Fibroblast of skin of scalp (primary cell): ENCODE measurements at places on chromosomes 3 and 15.

DNA sequence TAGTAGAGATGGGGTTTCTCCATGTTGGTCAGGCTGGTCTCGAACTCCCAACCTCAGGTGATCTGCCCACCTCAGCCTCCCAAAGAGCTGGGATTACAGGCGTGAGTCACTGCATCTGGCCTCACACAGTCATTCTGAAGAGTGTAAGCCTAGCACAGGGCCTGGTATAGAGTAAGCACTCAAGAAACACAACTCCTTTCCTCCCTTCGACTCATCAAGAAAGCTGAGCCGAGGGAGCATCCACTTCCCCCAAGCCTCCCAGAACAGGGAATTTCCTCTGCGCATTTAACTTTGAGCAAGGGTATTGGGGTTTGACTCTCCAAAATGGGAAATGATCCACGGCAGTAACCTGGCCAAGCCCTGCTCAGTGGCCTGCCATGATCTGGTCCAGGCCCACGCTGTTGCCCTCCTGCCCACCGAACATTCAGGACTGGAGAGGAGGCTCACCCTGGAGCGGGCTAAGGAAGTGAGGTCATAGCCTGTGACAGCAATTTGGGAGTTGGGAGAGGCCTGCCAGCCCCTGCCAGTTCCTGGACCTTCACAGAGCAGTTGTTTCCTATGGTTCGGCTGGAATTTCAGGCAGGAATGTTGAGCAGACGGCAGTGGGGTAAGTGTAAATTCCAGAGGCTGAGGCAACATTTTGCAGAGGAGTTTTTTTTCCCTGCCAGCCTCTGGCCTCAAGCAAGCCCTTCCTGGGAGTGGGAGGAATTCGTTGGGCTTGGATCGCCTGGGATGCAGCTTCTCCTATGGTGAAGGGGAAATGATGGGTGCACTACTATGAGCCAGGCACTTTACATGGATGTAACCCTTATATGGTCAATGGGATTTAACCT is 21.2 kb upstream of the SMAD3 start:
- DNase-seq: peak; percentile 97

- peak; percentile 34 for DNase-seq
These were observed 775 bp downstream of the ARNT2 start for GRCh38 chr15:80404761-80405553.

DNA sequence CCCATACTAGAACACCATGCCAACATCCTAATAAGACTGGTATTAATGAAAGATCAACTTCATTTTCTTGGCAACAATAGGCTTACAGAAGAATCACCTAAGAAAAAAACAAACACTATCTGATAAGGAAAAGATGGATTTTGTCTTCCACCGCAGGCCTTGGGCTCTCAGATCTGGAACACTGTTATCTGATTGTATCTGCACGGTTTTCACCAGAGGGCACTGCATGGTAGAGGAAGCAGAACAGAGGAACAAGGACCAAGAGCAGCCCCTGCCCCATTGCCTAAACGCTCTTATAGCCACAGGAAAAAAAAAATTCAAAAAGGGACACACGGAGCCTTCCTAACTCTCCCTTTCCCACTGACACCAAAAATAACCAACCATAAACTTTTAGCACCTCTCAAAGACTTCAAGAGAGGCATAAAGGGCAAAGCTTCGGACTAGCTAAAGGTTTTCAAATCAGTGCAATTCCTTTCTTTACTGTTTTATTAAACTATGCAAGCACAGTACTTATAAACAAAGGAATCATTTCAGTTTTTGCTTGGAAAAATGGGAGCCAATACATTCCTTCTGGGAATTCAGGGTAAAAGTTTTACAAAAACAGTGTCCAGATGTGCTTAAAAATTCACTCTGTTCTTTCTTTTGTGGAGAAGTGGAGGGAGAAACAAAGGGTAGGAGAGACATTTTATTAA is 23.3 kb downstream of the IL17RD start:
- DNase-seq: no peak

- DNase-seq: no peak
These were observed 288.1 kb upstream of the NECTIN3 start for GRCh38 chr3:110783541-110783940.

GRCh38 chr15:73870700-73871408 is 2.5 kb upstream of the TBC1D21 start:
- DNase-seq: peak; percentile 12

GRCh38 chr15:91861223-91861622 is 7.7 kb downstream of the SLCO3A1 start:
- DNase-seq: no peak

DNA sequence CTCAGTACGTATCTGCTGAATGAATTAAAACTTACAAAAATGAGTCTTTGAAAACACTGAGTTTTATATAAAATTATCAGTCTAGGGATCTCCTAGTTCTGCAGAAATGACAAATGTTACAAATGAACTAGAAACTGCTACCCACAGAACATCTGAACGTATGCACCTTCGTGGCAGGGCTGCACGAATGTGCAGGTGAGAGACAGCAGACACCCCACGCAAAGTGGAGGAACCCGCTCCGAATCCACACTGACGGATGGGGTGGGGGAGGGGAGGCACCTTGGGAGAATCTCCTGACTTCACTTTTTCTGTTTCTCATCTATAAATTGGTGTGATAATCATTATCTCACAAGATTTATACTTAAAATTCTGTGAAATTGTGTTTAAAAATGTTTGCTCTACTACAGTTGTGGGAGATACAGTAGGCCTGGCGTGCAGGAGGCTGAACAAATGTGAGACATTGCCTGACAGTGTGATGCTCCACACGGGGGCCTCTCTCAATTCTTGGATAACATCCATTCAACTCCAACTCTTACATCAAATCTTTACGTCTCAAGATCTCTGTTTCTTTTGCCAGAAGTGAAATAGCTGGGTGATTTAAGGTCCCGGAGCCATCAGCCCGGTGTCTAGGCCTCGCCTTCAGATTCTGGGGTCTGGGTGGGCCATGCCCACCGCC is 86.9 kb downstream of the ATP10A start:
- DNase-seq: peak; percentile 36

DNA sequence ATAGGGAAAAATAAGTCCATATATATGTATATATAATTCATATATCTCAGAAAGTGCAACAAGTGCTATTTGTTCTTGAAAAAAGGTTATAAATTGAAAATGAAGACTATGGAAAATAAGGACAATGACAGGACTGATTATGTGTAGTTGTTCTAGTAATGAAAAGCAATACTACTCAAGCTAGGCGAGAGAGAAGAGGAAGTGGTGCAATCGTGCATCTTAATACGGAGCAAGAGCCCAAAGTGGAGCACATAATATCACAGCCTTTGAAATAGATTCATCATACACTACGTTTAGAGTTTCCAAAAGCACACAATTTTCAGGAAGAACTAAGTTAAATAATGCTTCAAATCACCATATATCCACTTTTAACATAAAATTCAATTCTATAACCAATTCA is 87.9 kb downstream of the ULK4 start:
- DNase-seq: no peak

DNA sequence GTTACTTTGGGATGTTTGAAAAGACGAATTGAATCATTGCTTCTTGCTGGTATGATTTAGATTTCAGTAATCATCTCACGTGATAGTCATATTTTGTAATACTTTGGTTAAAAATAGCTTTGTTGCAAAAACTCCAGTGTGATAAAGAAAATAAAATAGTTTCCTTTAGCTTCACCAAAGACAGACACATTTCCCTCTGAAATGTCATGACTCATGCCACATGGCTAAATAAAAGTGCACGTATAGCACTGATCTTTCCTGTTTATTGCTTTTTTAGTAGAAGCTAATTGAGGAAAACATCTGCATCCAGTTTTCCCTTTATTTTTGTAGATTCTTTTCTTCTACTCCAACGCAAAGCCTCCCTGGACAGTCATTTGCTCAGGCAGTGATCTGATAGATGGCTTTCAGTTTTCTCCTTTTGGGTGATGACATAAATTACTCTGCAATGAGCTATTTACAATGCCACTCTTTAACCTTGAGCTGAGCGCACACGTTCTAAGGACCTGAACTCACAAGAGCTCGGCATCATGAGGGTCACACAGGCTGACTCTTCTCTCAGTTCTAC is 84.9 kb downstream of the ARNT2 start:
- peak; percentile 97 for DNase-seq

DNA sequence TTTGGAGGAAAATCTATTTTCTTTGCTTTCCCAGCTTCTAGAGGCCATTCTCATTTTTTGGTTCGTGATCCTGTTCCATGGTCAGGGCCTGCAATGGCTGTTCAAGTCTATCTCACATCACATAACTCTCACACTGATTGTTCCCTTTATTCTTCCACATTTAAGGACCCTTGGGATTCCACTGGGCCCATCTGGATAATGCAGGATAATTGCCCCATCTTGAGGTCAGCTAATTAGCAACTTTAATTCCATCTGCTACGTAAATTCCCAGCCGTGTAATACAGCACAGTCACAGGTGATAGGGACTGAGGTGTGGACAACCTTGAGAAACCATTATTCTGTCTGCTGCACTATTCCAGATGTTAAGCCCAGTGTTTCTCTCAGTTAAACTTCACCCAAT is 311.6 kb upstream of the CNTN4 start:
- DNase-seq: no peak

DNA sequence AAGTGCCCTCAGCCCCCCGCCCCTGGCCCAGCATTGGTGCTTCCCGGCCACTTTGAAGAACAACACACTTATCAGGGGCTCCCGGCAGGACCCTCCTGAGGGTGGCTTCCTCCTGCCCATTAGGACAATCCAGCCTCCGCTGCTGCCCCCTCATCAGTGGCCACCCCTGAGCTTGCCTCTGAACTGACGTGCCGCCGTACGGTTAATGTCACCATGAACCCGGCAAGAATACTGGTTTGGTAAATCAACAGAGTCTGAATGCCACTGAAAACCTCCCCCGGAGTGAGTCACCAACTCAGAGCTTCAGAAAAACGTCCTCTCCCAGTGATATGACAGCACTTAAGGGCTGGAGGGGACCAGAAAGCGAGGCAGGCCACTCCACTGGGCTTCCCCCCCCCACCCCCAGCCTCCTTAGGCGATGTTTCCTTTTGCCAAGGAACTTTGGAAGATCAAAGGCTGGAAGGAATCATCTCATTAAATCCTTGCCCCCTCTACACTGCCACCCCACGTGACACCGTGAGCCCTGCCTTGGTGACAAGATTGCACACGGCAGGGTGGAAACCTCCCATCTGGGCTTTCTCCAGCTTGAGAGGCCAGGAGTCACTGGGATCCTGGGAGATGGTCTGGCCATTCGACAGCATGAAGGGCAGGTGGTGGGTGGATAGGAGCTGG is 142.1 kb downstream of the NUP210 start:
- peak; percentile 7 for DNase-seq

GRCh38 chr3:190131329-190131728 is 10.6 kb upstream of the P3H2 start:
- peak; percentile 46 for DNase-seq

- peak; percentile 88 for DNase-seq
These were observed 39.3 kb downstream of the BDH1 start for GRCh38 chr3:197516517-197516889.

DNA sequence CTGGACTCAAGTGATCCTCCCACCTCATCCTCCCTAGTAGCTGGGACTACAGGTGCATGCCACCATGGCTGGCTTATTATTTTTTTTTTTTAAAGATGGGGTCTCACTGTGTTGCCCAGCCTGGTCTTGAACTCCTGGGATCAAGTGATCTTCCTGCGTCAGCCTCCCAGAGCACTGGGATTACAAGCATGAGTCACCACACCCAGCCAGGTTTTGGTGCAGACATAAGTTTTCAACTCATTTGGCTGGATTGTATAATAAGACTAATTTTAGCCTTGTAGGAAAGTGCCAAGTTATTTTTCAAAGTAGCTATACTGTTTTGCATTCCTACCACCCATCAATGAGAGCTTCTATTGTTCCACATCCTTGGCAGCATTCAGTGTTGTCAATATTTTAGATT is 32.1 kb downstream of the BUB1B start:
- peak; percentile 28 for DNase-seq

- peak; percentile 82 for DNase-seq
These were observed 8.9 kb upstream of the SUCNR1 start for GRCh38 chr3:151864423-151865101.

DNA sequence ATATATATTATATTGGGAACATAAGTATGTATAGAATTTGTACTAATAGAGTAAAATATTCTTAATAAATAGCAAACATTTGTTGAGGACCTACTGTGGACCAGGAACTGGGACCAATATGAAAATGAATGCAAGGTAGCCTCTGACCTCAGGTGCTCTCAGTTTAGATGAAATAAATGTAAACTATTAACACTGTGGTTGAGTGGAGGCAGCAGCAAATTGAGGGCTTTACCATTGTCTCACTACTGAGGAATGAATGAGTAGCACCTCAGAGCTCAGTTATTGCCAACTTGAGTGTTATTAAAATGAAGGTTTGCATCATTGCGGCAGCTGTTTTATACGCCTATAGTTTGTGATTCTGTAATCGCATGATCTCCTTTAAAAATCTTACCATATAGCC is 90.9 kb upstream of the CGNL1 start:
- no peak for DNase-seq

DNA sequence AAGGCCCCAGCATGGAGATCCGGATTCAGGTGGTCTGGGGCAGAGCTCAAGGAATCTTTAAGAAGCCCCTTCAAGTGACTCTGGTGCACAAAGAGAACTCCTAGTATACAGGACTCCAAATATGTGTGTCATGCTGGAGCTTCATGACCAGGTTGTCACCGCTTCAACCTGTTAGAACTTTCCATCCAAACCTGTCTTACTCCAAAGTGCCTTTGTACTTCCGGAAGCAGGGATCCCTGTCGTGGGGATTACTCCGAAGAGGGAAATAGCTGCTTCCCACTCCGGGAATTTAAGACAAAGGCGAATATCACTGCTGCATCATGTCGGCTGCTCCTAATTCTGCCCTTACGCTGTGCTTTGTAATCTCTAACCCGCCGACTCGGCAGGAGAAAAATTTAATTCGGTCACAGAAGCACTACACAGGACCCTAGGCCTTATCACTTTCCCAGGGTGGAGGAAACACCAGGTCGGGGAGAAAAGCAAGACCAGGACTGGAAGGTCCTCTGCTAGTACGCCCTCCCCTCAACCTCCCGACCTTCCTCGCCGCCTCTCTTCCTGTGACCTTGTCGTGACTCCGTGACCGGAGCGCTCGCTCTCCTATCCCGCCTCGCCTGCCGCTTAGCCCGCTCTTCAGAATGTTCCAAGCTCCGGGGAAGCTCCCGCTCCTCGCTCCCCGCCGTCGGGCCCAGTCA is 730 bp downstream of the HIGD1A start:
- peak; percentile 14 for DNase-seq
